ENCODE measurements at places on chromosomes 11 and 22.
A peak's percentile ranks its signal among the peaks of the same experiment; 100 is the strongest.

DNA sequence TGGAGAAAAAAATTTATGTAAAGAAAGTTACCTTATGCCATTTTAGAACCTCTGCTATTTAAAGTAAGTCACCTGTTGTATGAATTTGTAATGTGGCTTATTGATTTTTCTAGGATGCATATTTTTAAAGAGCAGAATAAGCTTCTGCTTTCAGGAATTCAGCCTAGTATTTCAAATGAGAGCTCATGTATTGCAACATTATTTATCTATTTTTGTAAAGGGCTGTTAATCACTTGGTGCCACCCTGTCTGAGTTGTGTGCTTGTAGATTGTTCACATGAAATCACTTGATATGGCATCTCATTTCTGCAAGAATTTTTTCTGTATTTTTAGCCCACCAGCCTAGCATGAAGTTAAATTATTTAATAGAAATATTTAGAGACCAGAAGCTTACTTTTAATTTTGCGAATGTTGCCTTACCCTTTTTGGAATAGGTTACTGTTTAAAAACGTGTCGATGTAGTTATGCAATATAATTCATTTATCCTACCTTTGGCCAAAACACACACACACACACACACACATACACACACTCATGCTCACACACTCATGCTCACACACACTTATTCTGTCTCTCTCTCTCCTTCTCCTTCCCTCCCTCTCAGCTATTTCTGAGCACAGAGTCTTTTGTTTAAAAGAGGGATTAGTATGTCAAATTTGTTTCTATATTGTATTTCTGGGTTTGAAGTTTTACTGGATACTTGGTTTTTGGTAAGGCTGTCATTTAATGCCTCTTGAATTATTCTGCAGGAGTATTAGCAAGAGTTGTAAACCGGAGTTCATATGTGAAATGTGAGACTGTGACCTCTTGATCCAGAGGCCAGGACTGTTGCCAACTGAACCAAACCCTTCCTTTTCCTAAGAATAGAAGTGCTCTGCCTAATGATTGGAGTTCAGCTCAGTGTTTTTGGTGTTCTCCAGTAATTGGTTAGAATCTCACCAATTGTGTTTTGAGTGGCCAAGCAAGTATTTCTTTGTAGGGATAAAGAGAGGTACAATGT lies 34.4 kb downstream of the YAP1 start:
- DNase-seq = peak; percentile 83

DNA sequence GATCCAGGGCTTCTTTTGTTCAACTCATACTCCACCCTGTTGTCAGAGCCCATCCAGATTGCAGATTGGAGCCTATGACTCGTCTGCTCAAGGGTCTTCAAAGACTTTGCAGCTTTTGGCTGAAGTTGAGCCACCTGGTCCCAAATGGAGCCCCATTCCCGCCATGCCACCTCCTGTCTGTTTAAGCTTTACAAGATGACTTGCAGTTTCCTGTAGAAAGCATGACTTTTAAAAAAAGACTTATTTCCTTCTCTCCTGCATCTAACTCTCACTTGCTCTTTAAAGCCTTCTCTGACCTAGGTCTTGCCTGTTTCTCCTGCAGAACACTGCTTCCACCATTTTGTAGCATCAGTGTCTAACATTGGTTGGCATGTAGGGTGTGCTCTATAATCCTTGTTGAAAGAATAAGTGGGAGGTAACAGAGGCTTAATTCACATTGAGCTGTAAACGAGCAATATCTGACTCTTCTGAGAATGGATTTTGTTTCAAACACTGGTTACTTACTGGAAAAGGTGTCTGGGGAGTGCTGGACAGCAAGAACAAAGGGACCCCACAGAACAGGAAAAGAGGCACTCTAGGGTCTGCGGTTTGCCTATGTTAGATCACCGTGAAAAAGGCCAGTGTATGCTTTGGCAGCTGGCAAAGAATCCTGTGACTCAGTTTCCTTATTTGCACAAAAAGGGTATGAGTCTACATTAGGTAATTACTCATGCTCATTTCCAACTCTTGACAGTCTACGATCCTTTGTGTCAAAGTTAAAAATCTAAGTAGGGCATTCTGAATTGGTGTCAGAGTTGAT lies 30.3 kb downstream of the NF2 start:
- no peak for DNase-seq

DNA sequence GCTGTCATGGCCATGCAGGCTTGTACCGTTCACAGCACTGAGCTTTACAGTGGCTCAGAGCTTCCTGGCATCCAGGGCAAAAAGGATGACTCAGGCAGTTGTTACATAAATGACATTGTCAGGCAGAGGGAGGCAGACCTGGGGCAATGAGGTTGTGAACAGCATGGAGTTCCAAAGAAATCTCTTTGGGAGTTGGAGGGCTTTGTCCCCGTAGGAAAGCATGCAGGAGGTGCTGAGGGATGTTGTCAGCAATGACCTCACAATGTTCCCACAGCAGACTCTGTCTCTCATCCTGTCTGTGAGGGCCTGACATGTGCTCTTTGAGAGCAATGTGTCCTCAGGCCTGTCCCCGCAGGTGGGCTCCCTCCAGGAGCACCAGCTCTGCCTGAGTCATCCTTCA lies 25.9 kb upstream of the PDE2A start:
- no peak for DNase-seq

DNA sequence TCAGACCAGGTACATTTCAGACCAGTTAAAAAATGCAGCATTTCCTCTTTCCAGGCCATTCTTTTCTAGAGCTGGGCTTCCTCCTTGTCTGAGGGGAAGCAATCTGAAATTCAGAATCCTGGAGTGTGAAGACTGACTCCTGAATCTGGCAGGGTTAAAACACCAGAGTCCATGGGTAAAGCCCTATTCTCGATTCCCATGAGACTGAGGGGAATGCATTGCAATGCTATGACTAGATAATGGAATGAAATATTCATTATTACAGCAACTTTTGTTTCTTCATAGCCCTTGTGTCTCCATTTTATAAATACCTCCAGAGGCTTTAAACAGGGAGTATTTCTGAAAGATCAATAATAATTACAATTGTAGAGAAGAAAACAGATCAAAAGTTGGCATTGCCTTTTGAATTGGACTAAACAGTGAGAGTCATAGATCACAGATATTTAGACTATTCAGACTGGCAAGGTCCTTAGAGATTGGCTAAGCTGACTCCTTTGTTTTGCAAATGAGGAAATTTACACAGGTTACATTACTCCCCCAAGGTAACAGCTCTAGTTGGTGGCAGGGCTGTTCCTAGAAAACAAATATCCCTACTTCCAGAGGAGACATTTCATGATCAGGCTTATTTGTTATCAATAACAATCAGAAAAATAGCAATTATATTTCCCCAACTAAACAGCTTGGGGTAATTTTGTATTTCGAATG lies 632.6 kb upstream of the KIRREL3 start:
- no peak for DNase-seq

GRCh38 chr11:62428871-62429560 lies 10.2 kb downstream of the SCGB1A1 start:
- no peak for DNase-seq

GRCh38 chr11:86918973-86919372 lies 36.2 kb downstream of the FZD4 start:
- peak; percentile 32 for DNase-seq

- DNase-seq = no peak
Observed at GRCh38 chr11:57054817-57055216, 66.1 kb downstream of the OR5AK2 start.

GRCh38 chr11:66846671-66847091 lies 3.4 kb downstream of the RCE1 start:
- no peak for DNase-seq

DNA sequence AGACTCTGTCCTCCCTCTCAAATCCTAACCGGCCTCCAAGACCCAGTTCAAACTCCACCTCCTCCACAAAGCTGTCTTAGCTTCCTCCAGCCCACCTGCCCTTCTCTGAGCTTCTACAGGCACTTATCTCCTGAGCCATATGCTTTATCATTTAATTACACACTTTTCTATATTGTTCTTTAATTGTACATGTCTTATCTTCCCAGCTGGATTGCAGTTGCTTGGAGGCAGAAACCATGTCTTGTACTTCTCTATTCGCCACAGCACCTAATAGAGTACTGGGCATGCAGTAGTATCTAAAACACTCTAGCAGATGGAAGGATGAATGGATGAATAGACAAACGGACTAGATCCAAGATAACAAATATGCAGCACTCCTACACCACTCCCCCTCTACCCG lies 11.3 kb downstream of the TRIM29 start:
- DNase-seq = no peak

DNA sequence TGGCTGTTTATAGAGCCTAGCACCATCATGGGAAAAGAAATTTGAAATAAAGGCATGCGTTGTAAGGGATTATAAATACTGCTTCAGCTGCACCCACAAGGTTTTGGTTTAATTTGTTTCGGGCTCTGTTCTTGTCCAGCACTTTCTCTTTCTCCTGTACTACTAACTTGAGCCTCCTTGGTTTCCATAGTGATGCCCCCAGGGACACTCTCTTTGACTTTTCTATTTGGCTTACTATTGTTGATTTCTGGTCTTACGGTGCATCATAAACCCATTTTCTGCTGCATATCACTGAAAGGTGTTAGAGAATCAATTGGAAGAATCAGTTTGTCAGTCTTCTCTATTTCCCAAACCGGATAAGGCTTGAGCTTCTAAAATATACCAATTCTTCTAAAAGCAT lies 1674.3 kb upstream of the RAG2 start:
- no peak for DNase-seq

DNA sequence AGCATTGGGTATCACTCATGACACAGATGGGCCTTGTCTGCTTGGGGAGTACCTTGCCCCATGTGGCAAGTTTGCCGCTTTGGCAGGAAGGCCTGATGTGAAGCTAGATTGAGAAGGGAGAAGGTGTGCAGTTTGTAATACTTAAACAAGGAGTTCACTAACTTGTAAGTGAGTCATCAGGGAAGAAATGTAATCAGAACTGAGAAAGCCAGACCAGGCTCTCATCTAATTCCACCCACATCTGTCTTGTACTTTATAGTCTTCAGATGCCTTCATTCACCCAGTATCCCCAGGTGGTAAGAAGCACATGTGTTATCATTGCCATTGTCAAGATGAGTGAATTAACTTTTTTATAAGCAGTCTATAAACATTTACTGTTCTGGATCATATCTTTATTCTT lies 116.0 kb upstream of the DDI1 start:
- DNase-seq = no peak

DNA sequence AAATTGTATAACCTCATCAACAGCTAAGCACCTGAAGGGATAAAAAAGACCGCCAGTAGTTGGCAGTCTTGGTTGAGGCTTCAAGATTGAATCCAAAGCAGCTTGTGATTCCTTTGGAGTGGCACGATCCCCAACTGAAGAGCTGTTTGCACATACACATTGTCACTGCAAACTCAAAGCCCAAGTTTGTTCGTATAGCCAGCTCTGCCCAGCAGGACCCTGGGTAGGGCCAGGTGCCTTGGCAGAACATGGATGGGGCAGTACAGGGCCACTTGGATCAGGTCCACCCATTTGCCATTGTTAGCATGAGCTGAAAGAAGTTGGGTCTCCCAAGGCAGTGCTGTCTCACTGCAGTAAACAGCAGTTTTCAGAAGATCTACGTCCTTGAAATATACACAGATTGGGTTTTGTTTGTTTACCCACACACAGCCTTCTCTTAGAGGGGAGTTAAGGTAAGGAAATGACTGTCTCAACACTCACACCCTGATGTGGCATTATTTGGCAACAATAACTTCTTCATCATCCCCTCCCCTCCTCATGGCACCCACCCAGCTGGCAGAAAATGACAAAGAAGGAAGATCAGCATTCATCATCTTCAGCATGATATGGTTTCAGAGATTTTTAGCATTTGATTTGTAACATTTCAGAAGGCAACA lies 132.9 kb downstream of the COMMD9 start:
- DNase-seq = no peak

DNA sequence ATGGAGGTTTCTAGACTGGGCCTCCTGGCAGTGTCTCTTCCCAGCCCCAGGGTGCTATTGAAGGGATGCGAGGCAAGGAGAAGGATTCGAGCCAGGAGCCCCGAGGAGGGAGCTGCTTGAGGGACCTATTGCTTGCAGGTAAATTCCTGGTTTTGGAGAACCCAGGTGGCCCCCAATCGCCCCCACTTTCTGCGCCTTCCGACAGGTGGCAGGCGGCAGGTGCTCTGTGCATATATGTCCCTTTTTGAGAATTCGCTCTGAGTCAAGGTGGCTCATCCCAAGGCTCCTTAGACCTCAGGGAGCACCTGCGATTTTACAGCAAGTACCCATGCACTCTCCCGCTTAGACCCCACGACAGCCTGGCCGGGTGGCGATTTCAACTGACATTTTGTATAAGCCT lies 40.3 kb upstream of the SHISAL1 start:
- no peak for DNase-seq

DNA sequence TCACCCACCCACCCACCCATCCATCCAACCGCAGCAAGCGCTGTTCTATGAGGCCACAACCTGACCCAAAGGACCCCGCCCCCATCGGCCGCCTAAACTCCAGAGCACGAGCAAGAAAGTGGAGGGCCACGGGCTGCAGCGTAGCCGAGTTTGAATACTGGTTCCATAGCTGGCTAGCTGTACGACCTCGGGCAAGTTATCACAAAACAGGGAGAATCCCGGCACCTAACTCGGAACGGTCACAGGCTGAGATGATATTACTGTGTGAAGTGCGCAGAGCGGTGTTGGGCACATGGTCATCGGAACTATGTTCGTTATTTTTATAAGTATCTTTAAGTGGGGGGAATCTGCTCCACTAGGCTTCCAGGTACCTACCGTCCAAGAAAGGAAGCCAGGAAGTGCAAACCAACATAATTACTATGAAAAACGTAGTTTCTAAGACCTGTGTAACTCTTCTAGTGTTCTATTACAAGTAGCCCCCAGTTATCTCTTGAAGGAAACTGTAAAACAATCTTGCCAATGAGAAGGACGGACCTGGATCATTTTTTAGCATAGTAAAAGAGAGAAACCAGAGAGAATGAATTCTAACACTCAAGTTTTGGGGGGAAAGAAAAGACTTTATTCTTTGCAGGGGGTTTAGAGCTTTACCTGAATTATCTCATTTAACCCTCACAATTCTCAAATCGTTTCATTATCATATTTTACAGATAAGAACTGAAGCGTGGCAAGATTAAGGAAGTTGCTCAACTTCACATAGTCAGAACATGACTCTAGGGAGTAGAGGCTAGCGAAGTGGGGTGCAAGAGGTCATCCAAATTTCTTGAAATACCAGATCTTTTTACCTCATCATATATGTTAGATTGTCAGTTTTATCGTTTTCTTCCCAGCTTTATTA lies 663 bp upstream of the BUD13 start:
- no peak for DNase-seq

GRCh38 chr11:36339888-36340287 lies 43.8 kb downstream of the PRR5L start:
- DNase-seq = no peak

All from myocyte (in vitro differentiated cells).